Activated naive CD4-positive, alpha-beta T cell treated with anti-CD3 and anti-CD28 coated beads for 36 hours (primary cell): ENCODE measurements at places on chromosomes 13 and 19.

GRCh38 chr13:49307365-49307764 is 59.6 kb downstream of the CDADC1 start:
- DNase-seq: no peak

GRCh38 chr19:4059453-4059871 is 7.2 kb downstream of the ZBTB7A start:
- DNase-seq: no peak

GRCh38 chr19:48296963-48297734 is 27.3 kb downstream of the ZNF114 start:
- DNase-seq: no peak

- no peak for DNase-seq
Measured at GRCh38 chr13:83878691-83879430, 3.4 kb downstream of the SLITRK1 start.

DNA sequence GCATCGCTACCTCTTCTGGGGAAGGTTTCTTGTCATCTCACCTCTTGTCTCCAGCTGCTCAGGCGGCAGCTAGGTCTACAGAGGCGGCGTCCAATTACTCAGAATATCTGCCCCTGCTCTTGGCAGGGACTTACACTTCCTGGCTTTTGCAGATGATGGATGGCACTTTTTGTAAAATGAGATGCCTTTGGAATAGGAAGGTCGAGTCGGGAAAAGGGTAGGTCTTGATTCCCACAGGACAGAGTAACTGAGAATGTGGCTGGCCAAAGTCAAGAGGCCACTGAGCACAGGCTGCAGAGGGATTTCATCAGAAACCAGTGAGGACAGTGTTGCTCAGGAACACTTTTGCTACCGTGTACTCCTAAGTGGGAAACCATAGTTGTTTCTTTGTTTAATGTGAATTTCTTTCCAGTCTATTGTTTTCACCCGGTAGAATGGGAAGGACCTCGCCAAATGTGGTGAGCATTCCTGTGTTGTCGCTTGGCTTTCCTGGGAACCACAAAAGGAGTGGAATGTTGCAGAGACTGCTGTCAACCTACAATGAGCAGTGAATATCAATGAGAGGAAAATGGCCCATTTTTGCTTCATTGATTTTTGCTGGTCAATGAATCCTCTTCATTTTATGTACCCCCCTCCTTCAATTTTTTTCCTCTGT is 383.7 kb downstream of the HS6ST3 start:
- DNase-seq: no peak

DNA sequence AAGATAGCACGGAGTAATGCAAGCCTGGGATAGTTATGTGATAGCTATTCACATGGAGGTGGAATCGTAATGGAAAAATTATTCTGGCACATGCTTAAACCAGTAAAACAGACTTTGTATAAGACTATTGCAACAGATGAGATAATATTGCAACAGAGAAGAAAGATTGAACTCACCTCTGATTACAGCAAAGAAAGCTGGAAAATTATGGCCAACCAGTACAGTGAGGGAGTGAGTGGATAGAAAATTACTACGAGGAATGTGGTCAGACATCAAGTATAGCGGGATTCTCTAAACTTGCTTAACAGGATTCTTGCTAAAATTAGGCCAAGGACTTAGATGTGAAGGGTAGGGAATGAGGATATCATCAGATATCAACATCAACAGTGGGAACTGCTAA is 397.6 kb upstream of the KLHL1 start:
- DNase-seq: no peak

- peak; percentile 66 for DNase-seq
Measured at GRCh38 chr19:51439021-51439465, 19.2 kb downstream of the SIGLEC8 start.

- peak; percentile 55 for DNase-seq
Measured at GRCh38 chr19:47110521-47111005, 3.0 kb downstream of the ZC3H4 start.

- no peak for DNase-seq
Measured at GRCh38 chr13:51800486-51800885, 3.5 kb downstream of the DHRS12 start.
